ENCODE measurements at places on chromosomes 7 and 10.

GRCh38 chr7:50138101-50138500 is 45.1 kb upstream of the ZPBP start:
- no peak for DNase-seq

- DNase-seq = no peak
Observed at GRCh38 chr7:18212758-18213157, 185.1 kb upstream of the PRPS1L1 start.

- no peak for DNase-seq
Observed at GRCh38 chr10:132977807-132978206, 35.4 kb upstream of the CFAP46 start.

DNA sequence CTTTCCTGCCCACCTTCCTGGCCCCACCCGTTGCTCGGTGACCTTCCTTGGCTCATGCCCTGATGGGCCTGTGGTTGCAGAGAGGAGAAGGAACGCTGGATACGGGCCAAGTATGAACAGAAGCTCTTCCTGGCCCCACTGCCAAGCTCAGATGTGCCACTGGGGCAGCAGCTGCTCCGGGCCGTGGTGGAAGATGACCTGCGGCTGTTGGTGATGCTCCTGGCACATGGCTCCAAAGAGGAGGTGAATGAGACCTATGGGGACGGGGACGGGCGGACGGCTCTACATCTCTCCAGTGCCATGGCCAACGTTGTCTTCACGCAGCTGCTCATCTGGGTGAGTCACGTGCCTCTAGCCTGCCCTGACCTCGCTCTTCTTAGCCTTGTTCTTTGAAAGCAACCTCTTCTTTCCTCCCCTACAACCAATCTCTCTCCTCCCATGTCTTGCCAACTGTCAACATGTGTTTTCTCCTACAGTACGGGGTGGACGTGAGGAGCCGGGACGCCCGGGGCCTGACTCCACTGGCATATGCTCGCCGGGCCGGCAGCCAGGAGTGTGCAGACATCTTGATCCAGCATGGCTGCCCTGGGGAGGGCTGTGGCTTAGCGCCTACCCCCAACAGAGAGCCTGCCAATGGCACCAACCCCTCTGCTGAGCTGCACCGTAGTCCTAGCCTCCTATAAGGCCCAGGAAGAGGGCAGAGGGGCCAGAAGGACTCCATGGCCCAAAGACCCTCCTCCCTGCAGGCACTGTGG is 24.1 kb downstream of the GBX1 start:
- DNase-seq = no peak

DNA sequence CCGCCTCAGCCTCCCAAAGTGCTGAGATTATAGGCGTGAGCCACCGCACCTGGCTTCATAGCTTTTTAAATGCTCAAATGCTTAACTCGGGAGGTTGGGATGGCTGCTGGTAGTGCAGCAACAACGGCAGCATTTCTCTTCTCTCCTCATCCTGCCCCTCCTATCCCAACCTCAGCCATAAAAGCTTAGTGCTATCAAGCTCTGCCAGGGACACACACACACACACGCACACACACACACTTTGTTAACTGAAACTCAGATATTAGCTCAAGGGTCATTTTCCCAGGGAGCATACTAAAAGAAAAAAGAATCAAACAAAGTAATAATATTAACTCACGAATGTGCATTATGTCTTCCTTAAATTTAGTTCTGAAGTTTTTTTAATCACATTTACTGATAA is 63.0 kb upstream of the HPS1 start:
- no peak for DNase-seq

DNA sequence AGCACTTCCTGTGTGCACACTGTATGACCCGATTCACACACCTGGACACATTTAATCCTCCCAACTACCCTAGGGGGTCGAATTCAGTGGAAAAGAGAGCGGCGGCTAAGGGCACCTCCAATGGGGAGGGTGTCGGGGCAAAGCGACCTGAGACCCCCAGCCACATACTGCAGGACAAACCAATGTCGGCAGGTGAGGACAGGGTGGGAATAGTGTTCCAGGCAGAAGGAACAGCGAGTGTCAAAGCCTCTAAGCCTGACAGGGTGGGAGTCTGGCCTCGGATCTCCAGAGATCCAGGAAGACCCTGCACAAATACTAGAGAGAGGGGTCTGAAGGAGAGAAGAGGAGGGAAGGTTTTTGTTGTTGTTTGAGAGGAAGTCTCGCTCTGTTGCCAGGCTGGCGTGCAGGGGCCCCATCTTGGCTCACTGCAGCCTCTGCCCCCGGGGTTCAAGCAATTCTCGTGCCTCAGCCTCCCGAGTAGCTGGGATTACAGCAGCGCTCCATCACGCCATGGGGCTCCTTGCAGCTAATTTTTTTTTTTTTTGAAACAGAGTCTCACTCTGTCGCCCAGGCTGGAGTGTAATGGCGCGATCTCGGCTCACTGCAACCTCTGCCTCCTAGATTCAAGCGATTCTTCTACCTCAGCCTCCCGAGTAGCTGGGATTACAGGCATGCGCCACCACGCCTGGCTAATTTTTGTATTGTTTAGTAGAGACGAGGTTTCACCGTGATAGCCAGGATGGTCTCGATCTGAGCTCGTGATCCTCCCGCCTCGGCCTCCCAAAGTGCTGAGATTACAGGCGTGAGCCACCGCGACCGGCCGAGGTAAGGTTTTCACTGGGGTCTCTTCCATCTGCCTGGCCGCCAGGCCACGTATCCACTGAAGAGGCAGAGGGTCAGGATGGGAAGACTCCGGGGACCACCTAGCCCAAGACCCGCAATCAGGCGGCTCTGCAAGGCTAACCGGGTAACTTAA is 1.2 kb upstream of the ARPC1B start:
- DNase-seq = no peak

DNA sequence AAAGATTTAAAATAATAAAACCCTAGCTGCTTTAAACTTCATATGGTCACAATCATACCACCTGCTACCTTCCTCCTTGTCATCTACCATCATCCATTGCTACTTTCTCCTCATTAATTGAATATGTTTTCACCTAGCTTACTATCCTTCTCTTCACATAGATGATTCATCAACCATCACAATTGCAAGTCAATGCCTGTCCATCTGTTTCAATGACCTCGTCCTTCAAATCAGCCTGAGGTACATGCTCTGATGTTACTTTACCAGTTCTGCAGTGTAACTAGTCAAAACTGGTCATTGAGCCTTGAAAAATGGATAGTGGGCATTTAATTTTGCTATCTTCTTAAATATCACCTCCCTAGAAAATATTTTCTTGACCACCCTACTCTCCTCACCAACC is 164.7 kb downstream of the SEMA3E start:
- DNase-seq = no peak

DNA sequence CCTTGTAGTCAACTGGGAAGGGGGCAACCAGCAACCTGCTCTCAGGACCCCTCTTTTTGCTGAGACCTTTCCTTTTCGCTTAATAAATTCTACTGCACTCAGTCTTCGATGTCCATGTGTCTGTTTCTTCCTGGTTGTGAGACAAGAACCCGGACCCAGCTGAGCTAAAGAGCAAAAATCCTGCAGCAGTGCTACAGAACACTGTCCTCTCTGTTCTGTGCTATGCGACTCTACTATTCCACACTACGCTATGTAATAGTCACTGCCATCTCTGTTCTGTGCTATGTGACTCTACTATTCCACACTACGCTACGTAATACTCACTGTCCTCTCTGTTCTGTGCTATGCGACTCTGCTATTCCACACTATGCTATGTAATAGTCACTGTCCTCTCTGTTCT is 34.3 kb downstream of the DIP2C start:
- no peak for DNase-seq

DNA sequence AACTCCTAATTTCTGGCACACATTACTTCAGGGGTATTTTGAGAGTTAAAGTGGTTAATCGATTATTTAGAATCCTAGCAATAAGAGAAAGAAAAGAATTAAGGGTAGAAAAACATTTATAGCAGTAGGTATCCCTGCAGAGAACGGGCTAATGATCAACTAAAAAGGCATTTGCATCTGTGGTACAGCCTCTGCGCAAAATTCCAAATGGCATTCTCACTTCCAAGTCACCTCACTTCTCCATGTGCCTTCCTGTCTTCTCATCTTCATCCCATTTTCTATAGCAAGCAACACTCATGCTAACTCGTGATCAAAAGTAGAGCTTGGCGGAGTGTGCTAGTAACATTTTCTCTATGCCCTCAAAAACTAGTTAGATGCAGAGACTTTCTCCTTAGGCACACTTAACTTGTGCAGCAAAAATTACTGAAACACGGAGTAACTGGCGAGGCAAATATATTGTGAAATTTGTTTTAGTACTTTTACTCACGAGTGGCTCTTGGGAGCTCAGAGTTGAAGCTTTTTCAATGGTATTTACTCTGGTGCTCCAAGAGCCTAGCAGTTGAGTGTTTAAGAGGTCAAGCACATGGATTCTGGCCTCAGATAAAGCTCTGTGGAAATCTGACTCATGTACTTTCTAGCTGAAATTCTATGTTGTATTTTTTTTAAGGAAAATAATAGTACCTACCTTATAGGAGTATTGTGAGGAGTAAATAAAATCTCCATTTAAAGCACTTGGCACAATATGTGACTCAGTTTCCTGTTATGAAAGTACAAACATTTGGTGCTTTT is 65.1 kb downstream of the MET start:
- no peak for DNase-seq
